Memory B cell (primary cell): ENCODE measurements at places on chromosomes 5 and 9.

DNA sequence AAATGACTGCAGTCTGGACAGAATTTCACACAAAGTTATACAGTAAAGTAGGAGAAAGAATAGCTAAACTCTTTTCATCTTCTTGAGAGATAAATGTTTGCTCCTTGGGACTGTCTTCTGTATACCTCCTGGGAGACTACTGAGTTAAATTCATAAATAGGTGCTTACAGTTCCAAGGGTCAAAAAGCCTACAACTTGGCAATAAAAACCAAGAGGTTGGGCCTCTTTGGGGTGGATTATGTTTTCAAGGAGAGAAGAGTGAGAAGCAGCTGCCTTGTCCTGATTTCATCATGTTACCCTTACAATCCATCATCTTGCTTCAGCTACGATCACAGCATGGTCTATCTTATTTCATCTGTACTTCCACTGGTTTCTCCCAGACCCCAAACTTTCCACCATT is 213.2 kb upstream of the RPS23 start:
- peaks cover 1% of the 10 kb centered on the region for H3K27me3 ChIP-seq
- no peaks in the 10 kb centered on the region for H3K36me3 ChIP-seq
- no peaks in the 10 kb centered on the region for H3K4me1 ChIP-seq
- no peak for DNase-seq
- H3K27ac ChIP-seq, result no peak overlapping the region

DNA sequence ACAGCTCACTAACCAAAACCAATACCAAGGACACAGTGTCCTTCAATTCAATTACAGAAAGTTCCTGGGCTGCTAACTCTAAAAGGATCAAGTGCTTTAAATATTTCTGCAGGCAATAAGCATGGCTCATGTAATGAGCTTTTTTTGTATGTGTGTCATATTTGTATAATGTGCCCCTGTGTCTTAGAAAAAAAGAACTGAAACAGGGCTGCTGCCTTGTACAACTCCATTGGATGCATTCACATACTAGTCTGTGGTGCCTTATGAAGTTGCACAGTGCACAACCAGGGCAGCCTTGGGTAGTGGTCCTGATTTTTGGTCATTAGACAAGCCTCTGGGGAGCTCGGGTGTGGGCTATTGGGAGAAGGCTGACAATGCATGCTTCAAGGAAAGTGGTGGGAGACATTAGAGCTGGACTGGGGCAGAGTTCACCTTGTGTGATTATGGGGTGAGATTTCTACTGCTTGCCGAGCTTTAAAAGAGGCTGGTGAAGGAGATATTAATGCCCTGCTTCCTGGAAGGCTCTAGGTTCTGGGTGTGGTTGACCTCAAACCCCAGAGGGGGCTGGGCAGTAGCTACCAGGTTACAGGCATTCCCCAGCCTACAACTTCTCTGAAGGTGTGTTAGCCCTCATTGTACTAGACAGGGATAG is 3.6 kb upstream of the CPEB4 start:
- peak overlapping the region; percentile 64 for H3K4me3 ChIP-seq
- peak overlapping the region; percentile 49 for H3K27ac ChIP-seq
- no peaks in the 10 kb centered on the region for H3K27me3 ChIP-seq
- peaks cover 36% of the 10 kb centered on the region for H3K4me1 ChIP-seq
- H3K36me3 ChIP-seq, result peaks cover 3% of the 10 kb centered on the region
- no peak for DNase-seq

DNA sequence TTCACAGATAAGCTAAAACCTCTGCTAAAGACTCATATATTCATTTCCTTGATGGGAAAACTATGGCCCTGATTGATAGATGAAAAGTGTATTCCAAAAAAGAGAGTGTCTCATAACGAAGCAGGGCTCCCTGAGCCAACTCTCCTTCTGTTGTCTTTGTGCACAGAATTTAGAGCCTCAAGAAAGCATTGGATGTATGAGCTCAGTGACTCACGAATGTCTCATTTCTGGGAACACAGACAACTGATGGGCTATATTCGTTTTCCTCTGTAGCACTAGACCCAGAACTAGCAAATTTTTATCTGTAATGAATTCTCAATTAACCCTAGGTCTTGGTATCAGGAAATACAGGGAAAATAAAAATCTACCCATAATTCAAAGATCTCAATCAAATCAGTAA is 88.4 kb downstream of the LMNB1 start:
- peaks cover 10% of the 10 kb centered on the region for H3K4me1 ChIP-seq
- H3K36me3 ChIP-seq, result peaks cover under 1% of the 10 kb centered on the region
- H3K4me3 ChIP-seq, result no peak overlapping the region
- no peak overlapping the region for H3K27ac ChIP-seq

- H3K27ac ChIP-seq, result no peak overlapping the region
- no peak for DNase-seq
- no peaks in the 10 kb centered on the region for H3K36me3 ChIP-seq
Measured at GRCh38 chr5:54388409-54388808, 67.1 kb upstream of the HSPB3 start.

DNA sequence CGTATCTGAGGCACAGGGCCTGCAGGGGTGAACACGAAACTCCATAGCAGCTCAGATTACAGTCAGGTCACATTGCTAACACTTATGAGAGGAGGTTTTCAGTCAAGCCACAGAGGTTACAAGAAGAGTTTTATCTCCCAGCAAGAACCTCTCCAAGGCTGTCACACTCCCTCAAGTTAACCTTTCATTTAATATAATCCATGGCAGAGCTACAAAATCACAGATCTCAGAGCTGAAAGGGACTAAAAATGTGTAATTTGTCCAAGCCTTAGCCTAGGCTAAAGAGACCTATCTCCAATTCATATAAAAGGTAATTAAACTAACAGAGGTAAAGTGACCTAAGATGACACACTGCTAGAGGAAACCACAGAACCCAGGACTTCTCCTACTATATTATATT is 57.2 kb downstream of the MLANA start:
- H3K27me3 ChIP-seq, result no peaks in the 10 kb centered on the region
- H3K4me1 ChIP-seq, result peaks cover 4% of the 10 kb centered on the region
- no peak overlapping the region for H3K27ac ChIP-seq
- DNase-seq, result no peak

DNA sequence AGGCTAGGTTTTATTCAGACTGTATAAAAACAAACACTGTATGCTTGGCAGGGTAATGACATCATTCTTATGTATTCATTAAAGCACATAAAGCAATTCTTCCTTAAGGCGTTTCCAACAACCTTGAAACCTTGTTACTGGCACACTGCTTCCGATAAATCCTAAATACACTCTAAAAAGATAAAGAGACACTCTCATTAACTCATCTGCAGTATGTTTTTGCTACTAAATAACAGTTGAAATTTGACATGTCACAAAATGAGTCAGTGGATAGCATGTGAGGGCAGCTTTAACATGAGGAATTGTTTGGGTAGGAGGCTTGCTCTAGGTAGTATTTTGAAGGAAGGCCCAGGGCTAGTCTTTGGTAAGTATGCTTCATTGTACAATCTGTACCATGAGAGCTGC is 13.7 kb downstream of the YIPF5 start:
- DNase-seq, result no peak
- H3K27ac ChIP-seq, result peak overlapping the region; percentile 38
- no peak overlapping the region for H3K4me3 ChIP-seq
- H3K4me1 ChIP-seq, result no peaks in the 10 kb centered on the region

DNA sequence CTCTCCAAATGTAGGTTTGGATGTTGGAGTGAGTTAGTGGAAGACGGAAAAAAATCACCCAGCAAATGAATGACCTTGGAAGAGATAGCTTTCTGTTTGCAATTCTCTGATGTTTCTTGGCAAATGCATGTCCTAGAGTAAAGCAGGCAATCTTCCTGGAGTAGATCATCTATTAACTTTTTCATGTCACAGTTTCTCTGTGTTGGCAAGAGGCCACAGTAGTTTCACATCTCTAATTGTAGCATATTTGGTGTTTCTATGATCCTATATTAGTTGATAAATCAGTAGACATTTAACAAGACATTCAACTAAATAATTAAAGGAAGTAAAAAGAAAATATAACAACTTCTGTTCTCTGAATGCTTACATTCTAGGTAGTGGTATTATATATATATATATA is 138.2 kb upstream of the MINAR2 start:
- no peaks in the 10 kb centered on the region for H3K4me1 ChIP-seq
- H3K36me3 ChIP-seq, result no peaks in the 10 kb centered on the region
- H3K4me3 ChIP-seq, result no peak overlapping the region
- H3K27me3 ChIP-seq, result no peaks in the 10 kb centered on the region

DNA sequence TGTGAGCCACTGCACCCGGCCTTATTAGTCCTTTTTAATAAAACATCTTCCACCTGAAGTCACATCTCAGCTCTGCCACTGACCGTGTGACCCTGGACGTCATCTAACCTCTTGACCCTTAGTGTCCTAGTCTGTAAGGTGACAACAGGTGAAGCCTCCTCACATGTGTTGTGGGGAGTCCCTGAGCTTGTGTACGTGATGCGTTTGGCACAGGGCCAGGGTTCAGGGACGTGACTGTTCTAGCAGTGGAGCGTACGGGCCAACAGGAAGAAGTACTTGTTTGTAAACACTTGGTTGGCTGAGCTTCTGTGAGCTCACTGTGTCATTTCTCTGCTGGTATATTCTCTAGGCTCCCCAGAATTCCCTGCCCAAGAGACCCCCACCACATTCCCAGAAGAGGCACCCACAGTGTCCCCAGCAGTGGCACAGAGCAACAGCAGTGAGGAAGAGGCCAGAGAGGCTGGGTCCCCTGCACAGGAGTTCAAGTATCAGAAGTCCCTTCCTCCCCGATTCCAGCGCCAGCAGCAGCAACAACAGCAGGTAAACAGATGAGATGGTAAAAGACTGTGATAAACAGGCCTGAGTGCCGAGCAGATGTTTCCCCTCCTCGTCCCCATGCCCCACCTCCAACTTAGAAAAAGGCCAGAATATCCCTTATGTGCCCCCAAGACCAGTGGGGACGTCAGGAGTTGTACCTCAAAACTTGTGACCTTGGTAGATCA is 35.3 kb upstream of the POMT1 start:
- peaks cover 40% of the 10 kb centered on the region for H3K36me3 ChIP-seq
- peak overlapping the region; percentile 31 for H3K27ac ChIP-seq
- H3K27me3 ChIP-seq, result no peaks in the 10 kb centered on the region
- DNase-seq, result no peak

DNA sequence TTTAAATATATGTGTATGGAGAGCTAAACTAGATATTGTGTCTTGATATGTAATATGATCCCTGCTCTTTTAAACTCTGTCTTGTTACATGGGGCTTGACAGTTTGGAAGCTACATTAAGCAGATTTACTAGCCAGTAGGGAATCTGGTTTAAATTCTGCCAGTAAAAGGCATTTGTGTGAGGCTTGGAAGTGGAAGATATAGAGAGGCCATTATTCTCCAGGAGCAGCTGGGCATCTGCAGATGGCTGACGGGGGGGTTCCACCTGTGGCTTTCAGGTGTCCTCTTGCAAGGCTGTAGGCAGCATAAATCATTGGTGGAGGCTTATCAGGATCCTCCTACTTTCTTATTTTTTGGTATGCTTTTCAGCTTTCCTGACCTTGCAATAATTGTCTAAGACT is 179.1 kb upstream of the FBXL7 start:
- no peaks in the 10 kb centered on the region for H3K27me3 ChIP-seq
- H3K4me3 ChIP-seq, result no peak overlapping the region
- no peaks in the 10 kb centered on the region for H3K36me3 ChIP-seq
- no peaks in the 10 kb centered on the region for H3K4me1 ChIP-seq
- H3K27ac ChIP-seq, result no peak overlapping the region
- DNase-seq, result no peak

DNA sequence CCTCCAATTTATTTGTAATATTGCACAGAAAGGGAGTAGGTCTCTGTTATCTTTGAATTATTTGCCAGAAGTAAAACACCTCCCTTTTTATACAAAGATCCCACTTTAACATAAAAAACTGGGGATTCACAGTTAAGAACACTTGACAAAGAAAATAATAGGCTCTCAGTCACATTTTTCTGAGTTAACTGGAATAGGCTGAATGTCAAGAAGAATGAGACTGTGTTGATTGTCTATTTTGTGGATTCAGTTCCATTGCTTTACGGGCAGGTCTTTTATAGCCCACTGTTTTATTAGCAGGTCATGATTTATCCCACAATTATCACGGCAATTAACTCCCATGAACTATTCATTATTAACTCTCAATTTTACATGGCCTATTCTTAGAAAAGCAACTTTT is 427.4 kb downstream of the CTNND2 start:
- no peak overlapping the region for H3K4me3 ChIP-seq
- no peak for DNase-seq
- H3K36me3 ChIP-seq, result no peaks in the 10 kb centered on the region
- no peak overlapping the region for H3K27ac ChIP-seq
- peaks cover 2% of the 10 kb centered on the region for H3K27me3 ChIP-seq

- no peak for DNase-seq
- H3K27ac ChIP-seq, result no peak overlapping the region
- peak overlapping the region; percentile 48 for H3K4me3 ChIP-seq
Measured at GRCh38 chr5:132655821-132656773, 1.9 kb upstream of the IL13 start.

DNA sequence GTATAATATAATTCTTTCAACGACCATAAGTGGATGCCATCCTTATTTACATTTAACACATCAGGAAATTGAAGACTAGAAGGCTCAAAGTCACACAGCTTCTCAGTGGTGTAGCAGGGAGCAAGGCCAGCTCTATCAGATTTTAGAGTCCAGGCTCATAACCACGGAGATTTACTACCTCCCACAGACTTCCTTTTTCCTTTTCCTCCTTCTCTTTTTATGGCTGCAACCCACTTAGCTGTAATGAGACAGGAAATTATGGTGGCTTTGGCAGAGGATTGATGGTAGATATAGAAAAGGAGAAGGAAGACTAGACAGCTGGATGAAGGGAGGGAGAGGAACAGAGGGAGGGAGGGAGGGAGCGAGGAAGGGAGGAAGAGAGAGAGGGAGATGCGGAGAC is 47.4 kb downstream of the SPEF2 start:
- no peak for DNase-seq
- H3K4me3 ChIP-seq, result no peak overlapping the region
- H3K27me3 ChIP-seq, result peaks cover 2% of the 10 kb centered on the region
- H3K4me1 ChIP-seq, result no peaks in the 10 kb centered on the region
- no peak overlapping the region for H3K27ac ChIP-seq

GRCh38 chr5:122661496-122662180 is 113.2 kb upstream of the SNX2 start:
- peaks cover 5% of the 10 kb centered on the region for H3K4me1 ChIP-seq
- no peaks in the 10 kb centered on the region for H3K27me3 ChIP-seq
- DNase-seq, result no peak

DNA sequence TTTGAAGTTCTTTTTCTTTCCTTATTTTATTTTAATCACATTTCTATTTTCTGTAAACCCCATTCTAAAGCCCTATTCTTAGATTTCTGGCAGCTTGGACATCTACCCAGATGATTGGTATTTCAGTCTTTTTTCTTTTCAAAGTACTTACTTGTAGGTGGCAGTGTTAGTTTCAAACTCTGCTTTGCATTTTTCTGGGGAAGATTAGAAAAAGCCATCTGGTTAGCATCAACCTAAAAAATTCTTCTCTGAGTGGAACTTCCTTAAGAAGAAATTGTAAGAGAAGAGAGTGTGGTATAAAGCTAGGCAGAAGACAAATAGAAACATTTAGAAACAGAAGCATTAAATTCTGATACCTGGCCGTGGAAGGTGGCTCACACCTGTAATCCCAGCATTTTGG is 17.2 kb upstream of the TENT2 start:
- no peak for DNase-seq
- no peaks in the 10 kb centered on the region for H3K36me3 ChIP-seq
- no peak overlapping the region for H3K27ac ChIP-seq

- H3K27ac ChIP-seq, result no peak overlapping the region
- no peaks in the 10 kb centered on the region for H3K36me3 ChIP-seq
- no peak for DNase-seq
- H3K4me1 ChIP-seq, result no peaks in the 10 kb centered on the region
Measured at GRCh38 chr5:144108131-144108530, 62.3 kb downstream of the YIPF5 start.
